Activated T-cell treated with anti-CD3 and anti-CD28 coated beads, Interleukin-2, amount 50 U/mL, for 4 hours (primary cell): ENCODE measurements at places on chromosomes 11 and 22.

GRCh38 chr11:10314199-10315072, 9.6 kb downstream of the ADM start:
- no peak for DNase-seq

GRCh38 chr22:43976861-43977795, 21.9 kb downstream of the SAMM50 start:
- no peak for DNase-seq

- no peak for DNase-seq
These were observed 28.0 kb upstream of the IL17RA start for GRCh38 chr22:17056807-17057206.

DNA sequence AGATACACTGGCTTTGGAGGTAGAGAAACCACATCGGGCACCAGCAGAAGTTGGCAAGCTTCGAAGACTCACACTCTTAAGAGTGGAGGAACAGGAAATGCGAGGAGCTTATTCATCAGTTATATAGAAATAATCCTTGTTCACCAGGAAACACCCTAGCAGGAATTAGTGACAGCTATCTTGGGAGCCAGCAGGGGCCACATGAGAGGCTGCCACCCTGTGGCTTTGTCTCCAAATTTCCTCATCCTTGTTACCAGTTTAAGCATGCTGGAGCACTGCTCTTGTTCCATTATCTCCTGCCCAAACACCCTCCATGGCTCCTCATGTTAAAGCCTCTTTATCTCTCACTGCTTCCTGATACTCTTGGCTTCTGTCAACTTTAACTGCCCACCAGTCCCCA, 131.0 kb downstream of the PLEKHA7 start:
- DNase-seq, result no peak

- DNase-seq, result no peak
These were observed 102.0 kb downstream of the ZNF280B start for GRCh38 chr22:22406445-22407027.

DNA sequence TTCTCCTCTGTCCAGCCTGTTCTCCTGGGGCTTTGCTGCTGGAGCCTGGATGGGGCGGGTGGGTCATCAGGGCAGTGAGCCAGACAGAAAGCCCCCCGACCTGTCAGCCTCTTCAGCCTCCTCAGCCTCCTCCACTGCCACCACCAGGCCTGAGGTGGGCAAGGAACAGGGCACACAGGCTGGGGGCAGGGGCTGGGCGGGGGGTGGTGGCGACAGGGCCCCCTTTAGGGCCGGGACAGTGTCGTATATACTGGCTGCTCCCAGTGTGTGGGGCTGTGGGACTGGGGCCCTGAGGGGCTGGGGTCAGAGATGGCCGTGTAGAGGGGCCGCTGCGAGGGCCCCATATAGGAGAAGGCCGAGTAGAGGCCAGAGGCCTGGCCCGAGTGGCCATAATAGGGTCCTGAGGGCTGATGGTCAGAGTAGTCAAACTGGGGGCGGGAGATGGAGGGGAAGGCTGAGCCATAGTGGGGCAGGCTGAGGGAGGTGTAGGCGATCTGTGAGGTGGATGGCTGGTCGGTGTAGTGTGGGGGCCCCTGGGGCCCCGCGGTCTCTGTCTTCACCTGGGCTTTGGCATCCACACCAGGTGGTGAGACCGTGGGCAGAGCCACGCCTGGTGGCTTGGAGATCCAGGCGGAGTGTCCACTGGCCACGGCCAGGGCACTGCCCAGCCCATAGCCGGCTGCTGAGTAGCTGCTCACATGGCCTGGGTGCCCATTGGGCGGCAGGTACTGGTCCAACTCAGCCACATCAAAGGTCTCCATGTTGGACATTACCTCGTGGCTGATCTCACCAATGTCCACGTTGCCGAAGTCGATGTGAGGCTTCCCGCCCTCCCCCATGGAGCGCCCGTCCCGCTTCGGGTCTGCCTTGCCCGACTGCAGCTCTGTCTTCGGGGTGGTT, 10.8 kb downstream of the SOX10 start:
- no peak for DNase-seq

- DNase-seq, result no peak
These were observed 57.0 kb downstream of the PRCP start for GRCh38 chr11:82843057-82843795.

DNA sequence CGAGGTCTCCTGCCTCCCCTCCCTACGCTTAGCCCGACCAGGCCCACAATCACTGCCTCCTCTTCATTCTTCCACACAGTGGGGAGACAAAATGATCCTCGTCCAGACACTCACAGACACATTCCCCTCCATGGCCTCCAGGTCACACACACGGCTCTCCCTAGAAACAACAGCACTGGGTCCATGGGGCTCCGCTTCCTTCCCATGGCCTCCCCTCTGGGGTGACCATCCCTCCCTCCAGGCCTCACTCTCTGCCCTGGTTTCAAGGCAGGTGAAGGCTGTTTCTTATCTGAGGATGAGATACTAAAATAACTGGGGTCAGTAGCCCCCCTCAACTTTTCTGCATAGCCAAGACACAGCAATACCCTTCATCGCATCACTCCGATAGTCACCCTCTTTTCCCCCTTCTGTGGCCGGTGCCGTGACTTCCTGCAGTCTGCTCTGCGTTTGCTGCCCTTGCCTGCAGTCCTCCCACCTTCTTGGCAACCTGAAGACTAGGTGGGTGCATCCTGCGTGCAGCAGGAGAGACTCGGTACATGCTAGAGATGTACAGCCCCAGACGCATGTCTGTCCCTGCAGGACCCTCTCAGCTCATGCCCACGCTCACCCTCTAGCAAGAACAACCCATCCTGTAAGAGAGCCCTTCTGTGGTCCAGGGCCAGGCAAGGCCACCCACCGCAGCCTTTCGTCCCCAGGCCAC, 55.8 kb downstream of the CD6 start:
- no peak for DNase-seq

- DNase-seq, result no peak
These were observed 189.0 kb downstream of the DDX10 start for GRCh38 chr11:108853864-108854263.

- DNase-seq, result no peak
These were observed 40.2 kb downstream of the UVRAG start for GRCh38 chr11:75855206-75855605.

DNA sequence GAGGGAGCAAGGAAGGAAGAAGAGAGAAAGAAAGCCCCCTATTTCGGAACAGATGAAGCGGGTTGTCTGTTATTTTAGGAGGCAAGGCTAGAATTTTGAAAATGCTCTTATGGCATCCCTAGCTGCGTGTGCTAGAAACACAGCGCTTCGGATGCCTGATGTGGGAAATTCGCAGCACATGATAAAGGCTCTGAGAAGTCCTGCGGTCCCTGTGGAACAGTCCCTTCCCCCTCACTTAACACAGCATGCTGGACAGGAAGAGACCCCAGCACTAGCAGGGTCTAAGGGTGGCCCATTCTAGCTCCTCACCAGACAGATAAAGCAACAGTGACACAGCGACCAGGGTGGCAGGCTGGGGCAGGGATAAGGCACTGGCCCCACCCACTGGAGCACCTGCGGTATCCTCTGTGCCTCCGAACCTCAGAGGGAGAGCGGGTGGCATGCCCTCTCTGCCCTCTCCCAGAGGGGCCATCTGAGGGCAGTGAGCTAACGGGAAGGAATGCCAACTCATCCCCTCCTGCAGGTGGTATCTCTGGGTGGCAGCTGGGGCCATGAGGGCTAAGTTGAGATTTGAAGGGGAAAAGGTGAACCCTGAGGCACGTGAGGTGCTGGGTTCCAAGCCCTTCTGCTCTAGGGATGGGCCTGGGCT, 75.7 kb downstream of the SCUBE1 start:
- DNase-seq, result no peak

DNA sequence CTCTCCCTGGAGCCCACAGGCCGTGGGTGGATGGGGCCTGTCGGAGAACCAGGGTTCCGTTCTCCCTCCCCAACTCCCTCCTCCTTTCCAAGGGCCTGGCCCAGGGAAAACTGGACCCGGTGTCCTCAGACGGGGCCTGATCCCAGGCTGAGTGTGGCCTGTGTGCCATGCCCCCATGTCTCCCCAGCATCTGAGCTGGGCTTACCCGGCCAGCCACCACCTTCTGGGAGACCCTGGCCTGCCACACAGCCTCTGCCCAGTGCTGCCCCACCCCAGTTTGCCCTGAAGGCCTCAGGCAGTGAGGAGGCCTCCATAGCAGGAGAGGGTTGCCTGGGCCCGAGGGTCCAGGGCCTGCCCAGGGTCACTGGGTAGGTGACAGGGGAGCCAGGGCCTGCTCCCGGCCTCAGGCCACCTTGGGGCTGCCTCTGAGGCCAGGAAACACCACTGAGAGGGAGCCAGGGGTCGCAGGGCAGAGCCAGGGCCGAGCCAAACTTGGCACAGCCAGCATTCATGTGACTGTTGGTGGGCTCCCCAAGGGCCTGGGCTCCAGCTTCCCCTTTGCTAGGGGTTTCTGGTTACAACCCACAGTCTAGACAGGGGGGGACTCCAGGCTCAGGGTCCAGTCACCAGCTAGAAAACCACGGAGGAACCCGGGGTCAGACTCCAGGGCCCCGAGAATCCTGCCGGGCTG, 590 bp upstream of the IFITM10 start:
- no peak for DNase-seq

DNA sequence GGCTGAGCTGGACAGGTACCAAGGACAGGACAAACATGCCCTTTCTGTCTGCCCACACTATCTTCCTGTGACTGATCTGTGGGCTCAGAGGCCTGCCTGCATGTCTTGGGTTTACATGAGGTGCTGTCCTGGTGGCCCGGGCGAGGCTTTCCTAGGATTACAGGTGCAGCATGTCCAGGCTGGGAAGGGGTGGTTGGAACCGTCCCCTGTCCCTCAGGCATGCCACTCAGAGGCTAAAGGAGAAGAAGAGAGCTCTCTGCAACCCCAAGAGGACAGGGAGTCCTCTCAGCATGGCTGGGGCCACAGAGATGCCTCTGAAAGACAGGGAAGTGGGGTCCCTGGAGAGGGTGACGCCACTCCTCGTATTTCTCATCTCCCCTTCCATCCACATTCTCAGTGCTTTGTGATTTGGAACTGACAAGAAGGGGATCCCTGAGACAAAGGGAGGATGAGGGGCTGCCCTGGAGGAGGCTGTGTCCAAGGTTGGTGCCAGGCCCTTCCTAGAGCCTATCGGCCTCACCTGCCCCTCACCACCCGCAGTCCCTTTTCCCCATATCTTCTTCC, 64.6 kb upstream of the LMO1 start:
- DNase-seq, result no peak

- DNase-seq, result no peak
These were observed 15.2 kb downstream of the DHCR7 start for GRCh38 chr11:71432761-71433647.

GRCh38 chr22:50420581-50420980, 54.3 kb downstream of the SBF1 start:
- no peak for DNase-seq

DNA sequence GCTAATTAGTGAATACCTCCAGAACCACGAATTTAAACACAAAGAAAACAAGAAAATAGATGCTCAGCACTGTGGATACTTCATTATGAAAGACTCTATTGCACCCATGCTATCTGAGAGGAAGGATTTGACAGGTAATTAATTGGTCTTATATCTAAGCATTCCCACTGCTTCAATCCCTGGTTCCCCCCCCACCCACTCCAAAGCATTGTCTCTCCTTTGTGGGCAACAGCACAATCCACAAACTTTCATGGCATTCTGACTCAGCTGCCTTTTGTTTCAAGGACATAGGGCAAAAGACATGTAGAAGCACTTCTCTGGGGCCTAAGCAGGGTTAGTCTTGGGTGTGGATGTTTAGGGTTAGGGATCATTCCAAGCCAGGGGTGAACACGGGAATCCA, 551.4 kb downstream of the BUD13 start:
- no peak for DNase-seq

DNA sequence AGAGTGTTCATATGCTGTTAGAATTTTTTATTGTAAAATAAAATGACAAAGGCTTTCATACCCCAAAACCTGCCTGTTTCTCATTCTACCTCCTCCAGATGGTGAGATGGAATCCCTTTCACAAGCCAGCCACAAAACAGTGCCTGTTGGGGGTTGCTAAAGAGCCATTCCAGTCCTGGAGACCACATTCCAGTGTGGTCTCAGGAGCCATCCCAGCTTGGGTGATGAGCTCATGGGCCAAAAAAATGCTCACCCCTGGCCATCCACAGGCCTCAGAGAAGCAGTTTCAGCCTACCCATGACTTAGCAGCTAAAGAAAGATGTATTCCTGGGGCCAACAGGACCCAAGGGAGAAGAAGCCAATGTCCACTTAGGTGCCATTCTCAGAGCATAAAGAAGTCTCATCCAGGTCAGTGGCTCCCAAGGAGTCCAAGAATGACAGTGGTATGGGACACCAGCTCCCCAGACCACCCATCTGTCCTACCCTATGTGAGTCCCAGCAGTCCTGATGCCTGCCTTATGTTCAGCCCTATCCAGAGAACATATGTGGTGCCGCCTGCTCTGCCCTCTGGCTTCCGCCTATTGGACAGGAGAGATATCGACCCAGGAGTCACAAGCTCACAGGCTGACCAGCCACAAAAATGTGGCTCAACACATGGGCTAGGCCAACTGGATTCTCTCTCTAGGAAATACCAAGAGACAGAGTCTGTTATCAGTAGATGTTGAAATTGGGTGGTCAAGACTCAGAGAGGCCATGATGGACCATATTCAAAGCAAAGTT, 26.4 kb downstream of the C11orf91 start:
- DNase-seq, result no peak

DNA sequence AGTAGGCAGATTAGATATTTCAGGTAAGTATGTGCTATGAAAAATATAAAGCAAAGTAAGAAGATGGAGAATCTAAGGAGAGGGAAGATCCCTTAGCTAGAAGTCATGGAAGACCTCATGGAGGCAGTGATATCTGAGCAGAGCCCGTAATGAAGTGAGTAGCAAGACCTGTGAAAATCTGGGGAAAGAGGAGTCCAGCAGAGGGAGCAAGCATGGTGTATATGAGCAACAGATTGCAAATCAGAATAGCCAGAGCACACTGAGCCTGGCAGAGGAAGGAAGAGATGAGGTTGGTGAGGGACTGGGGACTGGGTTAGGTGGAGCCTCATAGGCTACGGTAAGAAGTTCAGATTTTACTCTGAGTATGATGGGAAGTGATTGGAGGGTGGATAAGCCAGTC, 9.4 kb downstream of the LHFPL7 start:
- DNase-seq, result no peak

- DNase-seq, result no peak
These were observed 565.8 kb downstream of the BUD13 start for GRCh38 chr11:116207019-116207418.

- DNase-seq, result no peak
These were observed 219.7 kb downstream of the CEP164 start for GRCh38 chr11:117547195-117547850.

- DNase-seq, result no peak
These were observed 44.0 kb downstream of the KCNJ4 start for GRCh38 chr22:38411016-38411415.

- DNase-seq, result no peak
These were observed 908 bp downstream of the PLCB3 start for GRCh38 chr11:64252003-64252872.

DNA sequence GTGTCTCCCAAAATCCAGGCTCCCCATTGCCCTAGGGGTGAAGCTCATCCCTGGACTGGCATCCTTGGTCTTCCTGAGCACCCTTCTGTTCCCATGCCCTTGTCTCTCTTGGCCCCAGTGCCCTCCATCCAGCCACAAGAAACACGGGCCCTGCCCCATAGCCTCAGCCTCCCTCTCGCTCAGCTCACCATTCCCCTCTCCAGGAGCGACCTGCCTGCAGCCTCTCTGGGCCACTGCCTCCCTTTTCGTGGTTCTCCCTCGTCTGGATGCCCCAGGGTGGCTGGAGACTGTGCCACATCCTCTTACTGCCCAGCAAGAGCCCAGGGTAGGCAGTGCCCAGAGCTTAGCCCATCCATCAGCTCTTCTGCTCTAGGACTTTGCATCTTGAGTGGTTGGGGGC, 532.1 kb downstream of the TBC1D22A start:
- DNase-seq, result no peak
